ENCODE measurements at places on chromosomes 13 and 19.

DNA sequence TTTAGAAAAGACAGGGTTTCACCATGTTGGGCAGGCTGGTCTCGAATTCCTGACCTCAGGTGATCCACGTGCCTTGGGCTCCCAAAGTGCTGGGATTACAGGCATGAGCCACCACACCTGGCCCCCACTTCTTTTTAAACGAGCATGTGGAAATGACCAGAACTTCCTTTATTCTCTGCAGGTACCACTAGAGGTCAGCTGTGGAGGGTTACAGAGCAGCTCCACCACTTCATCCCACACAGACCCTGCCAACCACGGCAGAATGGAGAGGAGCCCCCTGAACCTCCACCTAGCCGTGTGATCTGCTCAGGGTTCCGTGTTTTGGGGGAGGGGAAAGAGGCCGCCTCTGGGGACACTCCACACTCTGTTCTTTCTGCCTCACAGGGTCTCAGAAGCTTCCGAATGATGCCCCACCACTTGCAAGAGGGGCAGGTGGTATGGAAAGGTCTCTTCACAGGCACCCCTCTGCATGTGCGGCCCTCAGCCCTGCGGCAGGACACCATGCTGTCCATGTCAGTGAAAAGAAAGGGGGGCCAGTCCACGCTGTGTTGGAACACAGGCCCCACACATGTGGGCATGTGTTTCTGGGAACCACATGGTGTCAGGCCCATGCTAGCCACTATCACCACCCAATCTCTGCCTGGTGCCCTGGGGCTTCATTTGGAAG lies 465.0 kb downstream of the TSHZ3 start:
- no peak for DNase-seq

GRCh38 chr13:33262062-33262487 lies 23.5 kb downstream of the STARD13 start:
- DNase-seq, result no peak

GRCh38 chr19:47719047-47719859 lies 6.0 kb downstream of the EHD2 start:
- DNase-seq, result no peak

DNA sequence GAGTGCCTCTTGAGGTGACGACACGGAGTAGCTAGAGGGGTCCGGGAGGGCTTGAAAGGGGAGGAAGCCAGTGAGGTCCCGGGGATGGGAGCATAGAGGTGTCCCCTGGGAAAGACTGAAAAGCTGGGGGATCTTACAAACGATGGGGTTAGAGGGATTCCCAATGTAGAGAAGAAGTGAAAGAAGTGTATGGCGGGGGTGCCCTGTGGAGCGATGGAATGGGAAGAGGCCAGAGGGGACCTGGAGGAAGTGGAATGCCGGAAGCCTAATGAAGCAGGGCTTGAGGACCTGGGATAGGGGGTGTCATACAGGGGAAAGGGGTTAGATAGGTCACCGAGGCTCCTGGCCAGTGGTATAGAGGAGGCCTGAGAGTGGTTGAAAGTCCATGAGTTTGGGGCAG lies 580 bp downstream of the AP2A1 start:
- DNase-seq, result peak; percentile 20

DNA sequence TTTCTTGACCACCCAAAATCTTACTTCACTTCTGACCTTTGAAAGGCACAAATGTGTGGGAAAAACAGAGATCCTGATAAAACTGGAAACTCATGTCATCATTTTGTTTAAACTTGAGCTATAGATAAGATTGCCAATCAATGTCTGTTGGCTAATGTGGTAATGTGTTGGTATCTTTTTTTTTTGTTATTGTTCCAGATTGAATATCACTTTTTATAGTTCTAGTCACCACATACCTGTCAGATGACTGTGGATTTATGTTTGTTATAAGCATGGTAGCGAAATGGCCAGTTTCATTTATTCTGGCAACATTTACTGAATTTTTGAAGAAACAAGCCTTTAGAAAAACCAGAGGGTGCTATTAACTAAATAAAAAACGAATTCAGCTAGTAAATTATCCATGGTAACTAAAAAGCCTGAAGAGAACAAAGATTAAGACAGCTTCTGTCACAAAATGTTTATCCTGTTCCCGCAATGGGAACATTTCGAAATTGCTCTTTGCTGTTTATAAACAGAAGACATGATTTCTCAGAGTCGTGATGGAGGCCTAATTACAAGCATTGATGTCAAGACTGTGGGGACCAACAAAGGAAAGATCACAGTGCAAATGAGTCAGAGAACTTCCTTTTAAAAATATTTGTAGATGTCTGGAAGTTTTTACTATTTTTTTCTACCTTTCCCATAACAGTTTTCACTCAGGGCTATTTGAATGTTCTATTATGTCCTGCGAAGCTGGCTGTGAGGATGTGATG lies 82.9 kb upstream of the POSTN start:
- DNase-seq, result no peak

DNA sequence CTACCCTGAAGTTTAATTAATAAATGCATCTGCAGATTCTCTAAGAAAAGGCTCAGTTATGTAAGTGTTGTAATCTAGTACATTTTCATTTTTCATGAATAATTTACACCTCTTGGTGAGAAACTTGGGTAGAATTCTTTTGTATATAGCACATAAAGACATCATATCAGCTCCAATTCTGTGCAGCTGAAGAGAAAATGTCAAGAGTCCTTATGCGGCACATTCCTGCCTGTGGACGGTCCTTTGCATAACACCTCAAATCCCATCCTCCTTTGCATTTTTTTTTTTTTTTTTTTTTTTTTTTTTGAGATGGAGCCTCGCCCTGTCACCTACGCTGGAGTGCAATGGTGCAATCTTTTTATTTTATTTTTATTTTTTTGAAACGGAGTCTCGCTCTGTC lies 60.2 kb upstream of the RAP2A start:
- DNase-seq, result no peak

GRCh38 chr19:47230054-47230920 lies 712 bp downstream of the BBC3 start:
- DNase-seq, result peak; percentile 50

- DNase-seq, result peak; percentile 25
Observed at GRCh38 chr13:39565036-39565949, 37.7 kb downstream of the LHFPL6 start.

- DNase-seq, result peak; percentile 77
Observed at GRCh38 chr19:13100031-13100588, 2.5 kb downstream of the LYL1 start.

GRCh38 chr13:24802074-24802473 lies 38.1 kb downstream of the RNF17 start:
- DNase-seq, result no peak

GRCh38 chr19:277581-278165 lies 13.5 kb downstream of the PLPP2 start:
- DNase-seq, result peak; percentile 12

DNA sequence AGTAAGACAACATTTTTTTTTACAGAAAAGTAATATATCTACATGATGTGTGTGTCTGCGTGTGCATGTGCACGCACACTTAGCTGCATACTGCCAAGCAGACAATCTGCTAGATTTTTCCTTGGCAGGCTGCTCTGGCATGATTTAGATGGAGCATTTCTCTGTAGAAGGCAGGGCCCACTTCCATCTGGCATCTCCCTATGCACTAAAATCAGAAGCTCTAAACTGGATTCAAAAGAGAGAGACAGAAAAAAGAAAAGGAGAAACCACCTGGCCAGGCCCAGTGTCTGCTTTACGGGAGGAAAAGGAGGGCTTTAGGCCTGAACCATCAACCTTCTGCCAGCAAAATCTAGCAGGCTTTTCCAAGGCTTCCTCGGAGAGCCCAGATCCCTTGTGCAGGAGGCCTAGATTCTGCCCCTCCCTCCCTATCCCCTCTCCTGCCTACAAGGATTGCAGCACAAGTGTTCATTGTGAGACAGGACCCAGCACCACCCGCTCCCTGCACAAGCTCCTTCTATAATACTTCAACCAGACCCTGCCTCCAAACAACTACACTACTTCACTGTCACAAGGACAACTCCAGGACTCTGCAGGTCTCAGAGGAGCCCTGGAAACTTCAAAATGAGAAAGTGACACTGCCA lies 99.3 kb downstream of the DOCK9 start:
- no peak for DNase-seq

DNA sequence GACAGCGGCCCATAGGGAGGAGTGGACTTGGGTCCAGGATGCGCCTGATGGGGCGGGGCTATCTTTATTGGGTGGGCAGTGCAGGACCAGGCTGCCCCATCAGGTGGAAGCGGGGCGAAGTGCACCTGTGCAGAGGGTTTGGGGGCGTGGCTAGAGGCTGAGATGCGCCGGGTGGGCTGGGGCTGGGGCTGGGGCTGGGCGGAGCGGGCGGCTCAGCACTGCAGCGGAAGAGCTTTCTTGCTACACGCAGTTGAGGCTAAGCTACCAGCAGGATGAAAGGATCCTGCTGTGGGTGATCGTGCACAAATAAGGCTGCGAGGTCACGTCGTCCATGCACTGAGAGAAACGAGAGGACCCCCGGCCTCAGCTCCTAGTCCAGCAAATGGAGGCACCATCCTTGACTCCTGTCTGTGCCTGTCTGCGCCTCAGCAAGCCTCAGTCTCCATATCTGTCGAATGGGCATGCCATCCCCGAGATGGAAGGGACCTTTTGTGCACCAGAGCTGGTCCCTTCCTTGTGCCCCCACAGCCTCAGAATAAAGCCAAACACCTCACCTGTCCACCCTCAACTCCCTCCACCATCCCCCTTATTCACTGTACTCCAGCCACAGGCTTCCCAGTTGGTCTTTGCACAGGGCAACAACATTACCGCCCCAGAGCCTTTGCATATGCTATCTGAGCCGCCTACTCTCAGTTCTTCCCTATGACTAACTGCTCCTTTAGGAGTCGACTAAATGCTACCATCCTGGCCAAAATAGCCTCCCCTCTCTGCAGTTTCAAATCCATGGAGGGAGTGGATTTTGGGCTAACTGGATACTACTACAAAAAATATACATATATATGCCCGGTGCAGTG lies 21.0 kb upstream of the HOMER3 start:
- DNase-seq, result no peak
